ENCODE measurements at places on chromosomes 3 and 15.

- H3K36me3 ChIP-seq = no peaks in the 10 kb centered on the region
- DNase-seq = peak; percentile 67
- H3K27me3 ChIP-seq = no peaks in the 10 kb centered on the region
- no peak overlapping the region for H3K4me3 ChIP-seq
- no peaks in the 10 kb centered on the region for H3K4me1 ChIP-seq
- no peak overlapping the region for H3K27ac ChIP-seq
These were observed 17.6 kb upstream of the ALDH1L1 start for GRCh38 chr3:126197854-126198584.

DNA sequence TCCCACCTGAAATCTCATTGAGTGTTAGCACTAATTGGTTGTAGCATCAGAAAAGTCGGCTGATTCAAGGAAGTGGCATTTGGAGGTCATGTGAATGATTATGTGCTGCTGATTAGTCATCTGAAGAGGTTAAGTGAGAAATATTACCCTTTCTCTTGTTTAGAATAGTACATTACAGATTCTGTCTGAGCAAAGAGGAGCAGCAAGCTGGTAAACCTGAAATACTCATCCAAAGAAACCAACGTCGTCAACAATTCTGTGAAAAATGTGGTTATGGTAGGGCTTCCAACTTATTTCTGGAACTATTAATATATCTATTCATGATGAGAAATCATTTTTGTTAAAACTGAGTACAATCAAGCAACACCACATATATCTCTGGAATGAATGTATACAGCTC, 1024.9 kb downstream of the TUSC7 start:
- H3K27ac ChIP-seq = no peak overlapping the region
- no peaks in the 10 kb centered on the region for H3K27me3 ChIP-seq
- no peak for DNase-seq
- no peak overlapping the region for H3K4me3 ChIP-seq
- H3K36me3 ChIP-seq = no peaks in the 10 kb centered on the region

DNA sequence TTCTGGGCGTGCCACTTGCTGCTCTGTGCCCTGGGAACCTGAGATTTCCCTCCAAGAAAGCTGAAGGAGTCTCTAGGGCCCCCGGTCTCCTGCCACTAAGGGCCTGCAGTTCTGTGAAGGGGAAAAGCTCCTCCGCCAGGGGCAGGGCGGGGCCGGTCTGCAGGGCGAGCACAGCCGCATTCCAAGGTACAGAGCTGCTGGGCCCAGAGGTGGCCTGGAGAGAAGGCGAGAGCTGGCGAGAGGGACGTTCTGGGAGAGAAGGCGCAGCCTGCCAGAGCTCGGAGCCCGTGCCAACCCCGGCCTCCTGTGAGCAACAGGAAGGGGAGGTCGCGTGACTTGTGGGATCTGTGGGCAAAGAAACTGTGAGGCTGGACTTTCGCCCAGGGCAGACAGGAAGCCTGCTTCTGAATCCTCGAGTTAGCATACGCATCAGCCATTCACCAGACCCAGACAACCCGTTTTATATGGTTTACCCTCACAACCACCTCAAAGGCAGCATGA, 500.4 kb downstream of the SHQ1 start:
- no peaks in the 10 kb centered on the region for H3K27me3 ChIP-seq
- no peak overlapping the region for H3K4me3 ChIP-seq
- H3K27ac ChIP-seq = no peak overlapping the region
- DNase-seq = peak; percentile 68
- peaks cover 4% of the 10 kb centered on the region for H3K4me1 ChIP-seq

DNA sequence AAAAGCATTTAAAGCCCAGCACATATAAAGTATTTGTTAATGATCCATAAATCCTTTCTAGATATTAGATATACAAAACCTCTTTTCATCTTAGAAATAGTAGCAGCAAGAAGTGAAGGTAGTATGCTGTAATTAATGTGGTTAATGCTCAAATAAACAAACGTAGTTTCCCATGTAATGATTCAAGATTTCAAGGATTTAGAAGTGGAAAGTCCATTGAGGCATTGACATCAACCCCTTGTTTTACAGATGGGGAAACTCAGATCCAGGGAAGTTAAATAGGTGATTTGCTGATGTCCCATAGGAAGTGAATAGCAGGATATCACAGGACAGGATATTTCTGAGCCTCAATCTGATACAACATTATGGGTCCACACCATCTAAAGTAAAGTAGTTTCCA, 47.2 kb downstream of the TSC22D2 start:
- no peaks in the 10 kb centered on the region for H3K27me3 ChIP-seq
- H3K4me1 ChIP-seq = peaks cover 6% of the 10 kb centered on the region
- no peaks in the 10 kb centered on the region for H3K36me3 ChIP-seq
- H3K4me3 ChIP-seq = no peak overlapping the region
